ENCODE measurements at places on chromosomes 3 and 15. TPM values are rescaled to one million over a fixed set of nuclear protein-coding genes. Genes with fewer than 3 reads are reported as not detected.

HERC2 gene
- total RNA-seq = 11.5 TPM

CCR3 gene
- total RNA-seq = not detected

FHIT gene
- not detected for total RNA-seq

RLBP1 gene
- not detected for total RNA-seq

HRG gene
- not detected for total RNA-seq

MITF gene
- 4.7 TPM for total RNA-seq

A4GNT gene
- total RNA-seq = not detected

REC114 gene
- total RNA-seq = not detected

KCNAB1 gene
- total RNA-seq = not detected

ROBO2 gene
- not detected for total RNA-seq

- DNase-seq = no peak
Observed at GRCh38 chr3:32743934-32744333, 58.9 kb downstream of the CNOT10 start.

- no peak for DNase-seq
Observed at GRCh38 chr3:195035345-195036202, 235.4 kb downstream of the XXYLT1 start.

DNA sequence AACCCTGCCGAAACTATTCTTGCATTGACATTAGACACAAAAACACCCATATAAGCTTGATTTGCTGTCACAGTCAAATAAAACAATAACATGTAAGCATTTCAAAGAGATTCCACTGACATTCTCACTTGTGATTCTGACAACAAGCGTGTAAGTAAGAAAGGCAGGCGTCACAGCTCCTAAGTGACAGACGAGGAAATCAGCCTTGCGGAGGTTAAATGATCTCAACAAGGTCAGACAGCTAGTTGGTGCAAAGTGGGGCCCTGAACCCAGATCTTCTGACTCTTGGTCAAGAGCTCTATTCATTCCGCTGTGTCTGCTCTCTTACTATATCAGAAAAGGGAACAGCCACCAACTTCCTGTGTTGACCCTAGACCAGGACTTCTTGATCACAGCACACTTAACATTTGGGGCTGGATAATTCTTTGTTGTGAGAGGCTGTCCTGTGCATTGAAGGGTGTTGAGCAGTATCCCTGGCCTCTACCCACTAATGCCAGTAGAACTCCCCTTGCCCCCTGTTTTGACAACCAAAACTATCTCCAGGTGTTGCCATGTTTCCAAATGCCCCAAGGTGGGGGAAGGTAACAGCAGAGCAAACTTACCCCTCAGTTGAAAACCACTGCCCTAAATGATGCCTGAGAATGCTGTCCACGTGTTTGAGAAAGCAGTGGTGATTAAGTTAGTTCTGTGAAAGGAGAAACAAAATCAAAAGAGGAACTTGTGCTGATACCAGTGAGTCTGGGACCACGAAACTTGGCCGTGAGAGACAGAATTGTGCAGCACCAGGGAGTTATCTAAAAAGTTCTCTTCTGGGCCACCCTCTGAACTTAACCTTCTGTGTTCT, 86.1 kb downstream of the LIPC start:
- DNase-seq = no peak

DNA sequence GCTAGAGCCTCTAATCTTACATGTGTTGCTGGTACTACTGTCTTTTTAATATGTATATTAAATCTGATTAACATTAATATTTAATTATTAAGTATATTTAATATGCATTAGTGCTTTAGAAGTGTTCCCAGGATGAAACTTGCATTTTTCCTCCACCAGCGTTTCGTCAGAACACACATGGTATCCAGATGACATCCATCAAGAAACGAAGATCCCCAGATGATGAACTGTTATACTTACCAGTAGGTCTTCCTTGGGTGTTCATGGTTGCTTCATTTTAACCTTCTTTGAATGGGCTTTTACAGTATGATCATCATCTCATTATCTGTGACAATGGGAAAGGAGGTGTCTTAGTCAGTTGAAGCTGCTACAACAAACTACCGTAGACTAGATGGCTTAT, 238.0 kb downstream of the TP63 start:
- no peak for DNase-seq

DNA sequence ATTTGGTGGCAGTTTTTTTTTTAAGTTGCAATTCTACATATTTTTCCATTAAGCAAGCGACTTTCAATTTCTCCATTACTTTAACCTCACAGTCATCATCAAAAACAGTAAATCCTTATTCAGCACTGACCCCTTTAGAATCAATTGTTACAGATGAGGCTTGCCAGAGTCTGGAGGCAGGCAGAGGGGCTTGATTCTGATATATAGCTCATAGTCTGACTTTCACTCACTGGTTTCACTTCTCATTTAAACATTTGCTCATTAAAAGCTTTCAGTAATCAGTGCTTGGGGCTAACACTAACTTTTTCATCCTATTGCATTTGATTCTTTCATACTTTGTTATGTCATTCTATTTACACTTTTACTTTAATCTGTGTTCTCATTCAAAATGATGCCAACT, 88.4 kb downstream of the PYDC2 start:
- DNase-seq = no peak

- DNase-seq = no peak
Observed at GRCh38 chr3:156488767-156489166, 66.2 kb downstream of the SSR3 start.

GRCh38 chr15:63950911-63951481, 95.3 kb downstream of the DAPK2 start:
- peak; percentile 81 for DNase-seq

DNA sequence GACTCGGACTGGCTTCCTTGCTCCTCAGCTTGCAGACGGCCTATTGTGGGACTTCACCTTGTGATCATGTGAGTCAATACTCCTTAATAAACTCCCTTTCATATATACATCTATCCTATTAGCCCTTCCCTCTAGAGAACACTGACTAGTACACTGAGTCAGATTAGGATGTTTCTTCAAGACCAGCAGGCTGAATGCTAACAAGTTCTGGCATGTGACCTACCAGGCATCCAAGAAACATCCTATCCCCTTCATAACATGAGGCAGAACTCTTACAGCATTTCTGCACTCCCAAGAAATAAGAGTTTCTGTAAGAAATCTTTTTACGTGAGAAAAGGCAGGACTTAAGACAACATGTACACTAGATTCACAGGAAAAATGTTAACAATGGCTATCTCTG, 9.3 kb downstream of the CFAP92 start:
- no peak for DNase-seq

GRCh38 chr3:185846037-185846436, 21.2 kb upstream of the IGF2BP2 start:
- DNase-seq = no peak

DNA sequence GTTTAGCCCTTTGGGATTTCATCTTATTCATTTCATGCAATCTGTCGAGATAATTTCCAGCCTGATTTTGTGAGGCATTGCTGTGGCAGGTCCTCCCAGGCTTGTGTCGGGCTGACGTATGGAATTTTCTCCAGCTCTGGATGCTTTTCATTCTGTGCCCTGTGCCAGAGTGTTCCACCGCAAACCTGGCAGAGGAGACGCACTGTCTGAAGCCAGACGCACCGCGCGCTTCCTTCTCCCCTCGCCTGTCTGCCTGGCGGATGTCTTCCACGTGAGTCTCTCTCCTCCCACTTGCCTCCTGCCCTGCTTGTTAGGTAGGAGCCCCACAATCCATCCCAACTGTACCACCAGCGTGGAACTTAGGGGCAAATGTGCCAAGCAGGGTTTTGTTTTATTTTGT, 20.1 kb upstream of the GLCE start:
- DNase-seq = peak; percentile 76

- DNase-seq = no peak
Observed at GRCh38 chr3:72597043-72597442, 251.2 kb downstream of the SHQ1 start.

GRCh38 chr3:63519426-63519825, 133.0 kb upstream of the SNTN start:
- no peak for DNase-seq

- DNase-seq = no peak
Observed at GRCh38 chr15:82928711-82929110, 23.8 kb downstream of the HOMER2 start.

- no peak for DNase-seq
Observed at GRCh38 chr15:78341057-78341987, 1.2 kb downstream of the CRABP1 start.

DNA sequence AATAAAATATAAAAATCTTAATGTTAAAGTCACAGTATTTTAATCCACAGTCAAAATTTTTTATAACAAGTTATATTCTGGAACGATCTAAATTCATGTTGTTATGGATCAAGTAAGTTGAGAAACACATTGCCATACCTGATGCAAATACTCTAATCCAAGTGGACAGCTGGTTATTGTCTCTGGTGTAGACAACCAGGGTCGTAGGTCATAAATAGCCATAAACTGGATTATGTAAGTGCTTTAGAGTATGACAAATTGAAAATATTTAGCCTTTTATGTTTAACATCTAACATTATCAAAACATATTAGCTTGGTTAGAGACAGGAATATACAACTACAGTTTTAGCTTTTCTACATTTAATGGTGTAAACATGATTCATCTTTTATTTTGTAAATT, 53.0 kb downstream of the PLSCR2 start:
- no peak for DNase-seq

GRCh38 chr3:122502139-122502538, 12.6 kb downstream of the KPNA1 start:
- no peak for DNase-seq

DNA sequence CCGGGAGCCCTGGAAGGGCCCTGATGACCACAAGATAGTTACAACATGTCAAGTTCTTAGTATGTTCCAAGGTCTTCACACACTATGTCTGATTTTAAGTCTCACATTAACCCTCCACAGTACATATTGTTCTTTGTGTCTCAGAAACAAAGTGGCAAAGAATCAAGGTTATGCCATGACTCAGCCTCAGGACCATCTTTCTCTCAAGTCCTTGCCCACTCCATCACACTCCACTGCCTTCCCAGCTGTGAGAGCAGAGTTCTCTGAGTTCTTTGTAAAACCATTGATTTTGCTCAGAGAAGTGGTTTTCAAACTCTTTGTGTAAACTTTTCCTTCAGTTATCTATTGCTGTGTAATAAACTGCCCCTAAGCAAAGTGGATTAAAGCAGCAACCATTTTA, 67.9 kb upstream of the C3orf80 start:
- DNase-seq = no peak

- DNase-seq = peak; percentile 53
Observed at GRCh38 chr15:98177966-98178592, 217.6 kb downstream of the ARRDC4 start.

GRCh38 chr15:51634591-51635198, 12.1 kb upstream of the DMXL2 start:
- DNase-seq = no peak

DNA sequence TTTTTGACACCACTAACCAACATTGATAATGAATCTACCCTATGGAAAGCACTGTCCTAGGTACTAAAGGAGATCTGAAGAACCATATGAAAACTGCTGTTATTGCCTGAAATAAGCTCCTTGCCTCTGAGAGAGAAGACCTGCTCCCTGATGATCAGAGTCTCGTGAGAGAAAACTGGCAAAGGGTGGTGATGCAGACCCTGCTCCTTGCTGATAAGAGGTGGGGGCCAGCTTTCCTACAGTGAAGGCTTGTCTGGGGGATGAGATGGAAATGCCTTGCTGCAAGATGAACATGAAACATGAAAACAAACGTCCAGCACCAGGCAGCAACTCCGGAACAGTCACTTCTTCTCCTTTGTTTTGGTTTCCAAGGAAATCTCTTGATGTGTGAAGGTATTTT, 31.9 kb downstream of the RASGRP1 start:
- DNase-seq = no peak
